ENCODE measurements at places on chromosomes 3 and 15.

DNA sequence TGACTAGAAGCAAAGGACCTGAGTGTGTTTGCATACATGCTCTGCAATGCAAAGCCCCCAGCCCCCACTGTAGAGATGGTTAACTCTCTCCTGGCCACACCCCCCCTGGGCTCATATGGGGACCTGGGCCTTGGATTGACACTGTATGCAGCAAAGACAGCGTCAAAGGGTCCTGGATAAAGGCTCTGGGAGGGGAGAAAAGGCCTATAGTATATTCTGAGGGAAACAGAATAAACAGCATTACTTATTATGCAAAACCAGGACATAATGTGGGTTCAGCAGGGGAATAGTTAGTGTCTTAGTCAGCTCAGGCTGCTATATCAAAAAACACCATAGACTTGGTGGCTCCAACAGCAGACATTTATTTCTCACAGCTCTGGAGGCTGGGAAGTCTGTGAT is 158.7 kb downstream of the APBA2 start:
- no peaks in the 10 kb centered on the region for H3K4me1 ChIP-seq
- no peak overlapping the region for H3K27ac ChIP-seq
- DNase-seq = no peak

GRCh38 chr3:58352626-58353025 is 19.9 kb downstream of the PXK start:
- peaks cover 2% of the 10 kb centered on the region for H3K36me3 ChIP-seq
- peaks cover 71% of the 10 kb centered on the region for H3K4me1 ChIP-seq
- DNase-seq = no peak
- H3K27me3 ChIP-seq = no peaks in the 10 kb centered on the region

DNA sequence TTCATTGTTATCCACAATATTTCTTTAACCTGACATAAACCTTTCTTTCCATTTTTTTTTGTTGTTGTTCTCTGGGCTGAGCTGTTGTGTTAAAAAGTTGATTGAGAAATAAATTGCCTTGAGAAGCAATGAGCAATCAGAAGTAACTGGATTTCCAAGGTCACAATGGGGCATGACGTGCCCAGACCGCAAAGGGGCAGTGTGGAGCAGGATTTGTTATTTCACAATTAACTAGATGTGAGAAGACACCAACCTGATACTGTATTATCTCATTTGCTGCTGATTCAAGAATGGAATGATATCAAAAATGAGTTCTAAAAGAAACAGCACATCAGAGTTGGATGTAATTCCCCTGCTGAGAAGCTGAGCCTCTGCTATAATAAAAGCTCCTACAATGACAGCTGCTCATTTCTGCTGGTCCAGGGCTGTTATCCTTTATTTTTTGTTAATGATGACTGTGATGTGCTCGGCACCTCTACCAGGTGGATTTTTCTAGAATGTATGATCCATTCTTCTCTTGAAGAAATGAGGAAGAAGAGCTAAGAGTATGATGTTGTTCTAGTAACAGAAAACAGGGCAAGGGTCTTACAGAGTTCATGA is 28.1 kb downstream of the CPNE4 start:
- DNase-seq = no peak
- H3K36me3 ChIP-seq = no peaks in the 10 kb centered on the region
- no peak overlapping the region for H3K27ac ChIP-seq
- peaks cover 3% of the 10 kb centered on the region for H3K27me3 ChIP-seq
- no peak overlapping the region for H3K4me3 ChIP-seq

DNA sequence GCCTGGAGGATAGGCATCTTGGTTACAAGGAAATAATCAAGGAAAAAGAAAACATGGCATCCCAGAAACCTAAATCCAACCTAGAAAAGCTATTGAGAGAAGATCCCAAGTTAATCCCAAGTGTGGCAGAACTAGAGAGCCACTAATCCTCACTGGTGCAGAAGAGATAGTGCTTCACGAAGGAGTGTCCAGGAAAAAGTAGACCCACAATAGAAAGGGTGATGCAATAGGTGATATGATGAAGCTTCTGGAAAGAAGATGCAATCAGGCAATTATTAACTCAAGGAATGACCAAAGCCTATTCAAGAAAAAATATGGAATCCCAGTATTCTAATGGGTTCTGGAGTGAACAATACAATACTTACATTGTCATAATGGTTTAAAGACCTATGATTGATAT is 95.2 kb downstream of the AQP9 start:
- peaks cover 8% of the 10 kb centered on the region for H3K27me3 ChIP-seq
- H3K36me3 ChIP-seq = no peaks in the 10 kb centered on the region
- H3K4me3 ChIP-seq = no peak overlapping the region
- no peak for DNase-seq
- no peaks in the 10 kb centered on the region for H3K4me1 ChIP-seq

- no peaks in the 10 kb centered on the region for H3K27me3 ChIP-seq
- DNase-seq = no peak
- no peak overlapping the region for H3K27ac ChIP-seq
- peaks cover 11% of the 10 kb centered on the region for H3K4me1 ChIP-seq
Observed at GRCh38 chr3:9947025-9947995, 4.9 kb downstream of the PRRT3 start.
